Myometrial cell (primary cell): ENCODE measurements at places on chromosomes 1 and 21. TPM values are rescaled to one million over a fixed set of nuclear protein-coding genes. Genes with fewer than 3 reads are reported as not detected.

The RSPO1 gene
- total RNA-seq = 0.18 TPM in 1 of 2 replicates, not detected in the other

The FALEC gene
- 0.86 TPM in 1 of 2 replicates, not detected in the other for total RNA-seq

The MCOLN2 gene
- 0.53 and 1.7 TPM in 2 replicates for total RNA-seq

The CELF3 gene
- 0.86 TPM in 1 of 2 replicates, not detected in the other for total RNA-seq

The PTGER3 gene
- not detected in 2 replicates for total RNA-seq

The CRP gene
- total RNA-seq = not detected in 2 replicates
